Activated naive CD4-positive, alpha-beta T cell treated with anti-CD3 and anti-CD28 coated beads for 36 hours (primary cell): ENCODE measurements at places on chromosomes 2 and 18. TPM values are rescaled to one million over a fixed set of nuclear protein-coding genes. Genes with fewer than 3 reads are reported as not detected.

GRCh38 chr2:127634626-127635379, 11.2 kb upstream of the GPR17 start:
- H3K4me1 ChIP-seq, result peaks cover 68% of the 10 kb centered on the region
- H3K36me3 ChIP-seq, result peaks cover 3% of the 10 kb centered on the region
- DNase-seq, result no peak
- no peak overlapping the region for H3K4me3 ChIP-seq
- H3K27me3 ChIP-seq, result no peaks in the 10 kb centered on the region
- H3K27ac ChIP-seq, result no peak overlapping the region

SETBP1 gene
- 0.74 TPM for total RNA-seq

DNA sequence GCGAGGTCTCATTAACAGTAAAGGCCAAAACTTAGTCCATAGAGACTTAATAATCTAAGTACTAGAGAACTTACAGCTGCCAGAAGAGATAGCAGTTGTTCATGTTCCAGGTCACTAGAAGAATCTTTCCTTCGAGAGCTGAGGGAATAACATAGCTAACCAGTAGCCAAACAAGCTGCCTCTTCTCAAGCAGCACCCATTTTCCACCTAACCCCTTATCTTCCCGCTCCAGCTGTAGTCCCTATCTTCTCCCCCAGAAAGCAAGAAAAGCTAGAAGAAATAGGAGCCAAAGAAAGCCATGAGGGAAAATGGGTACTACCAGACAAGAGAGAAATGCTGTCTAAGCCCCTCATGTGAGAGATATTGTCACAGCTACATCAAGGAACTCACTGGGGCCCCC, 24.0 kb downstream of the SULT1C4 start:
- H3K4me3 ChIP-seq, result no peak overlapping the region
- H3K4me1 ChIP-seq, result no peaks in the 10 kb centered on the region
- DNase-seq, result no peak
- H3K27me3 ChIP-seq, result peaks cover 2% of the 10 kb centered on the region

DNA sequence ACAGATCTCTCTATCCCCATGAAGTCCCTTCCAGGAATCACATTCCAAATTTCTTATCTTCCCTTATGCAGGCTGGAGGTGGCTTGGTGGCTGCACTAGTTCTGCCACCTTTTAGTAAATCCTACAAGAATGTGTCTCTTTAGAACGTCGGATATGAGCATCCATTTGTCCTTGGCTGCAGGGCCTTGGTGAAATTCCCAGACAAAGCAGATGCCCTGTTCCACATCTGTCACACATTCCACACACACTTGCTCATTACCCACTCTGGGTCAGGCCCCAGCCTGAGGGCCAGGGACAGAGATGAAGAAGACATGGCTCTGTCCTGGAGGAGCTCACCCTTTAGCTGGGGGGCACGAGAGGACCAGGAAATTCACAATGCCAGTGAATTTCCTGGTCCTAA, 31.2 kb upstream of the GPR17 start:
- H3K36me3 ChIP-seq, result no peaks in the 10 kb centered on the region
- H3K27ac ChIP-seq, result no peak overlapping the region
- H3K4me3 ChIP-seq, result no peak overlapping the region
- H3K4me1 ChIP-seq, result peaks cover 22% of the 10 kb centered on the region
- no peaks in the 10 kb centered on the region for H3K27me3 ChIP-seq
- DNase-seq, result peak; percentile 1

GRCh38 chr2:234587341-234588053, 90.6 kb upstream of the ARL4C start:
- no peak overlapping the region for H3K27ac ChIP-seq
- H3K4me3 ChIP-seq, result no peak overlapping the region
- H3K4me1 ChIP-seq, result no peaks in the 10 kb centered on the region
- no peaks in the 10 kb centered on the region for H3K36me3 ChIP-seq

GRCh38 chr18:498931-499775, 1.3 kb downstream of the COLEC12 start:
- peaks cover 9% of the 10 kb centered on the region for H3K4me1 ChIP-seq
- H3K4me3 ChIP-seq, result no peak overlapping the region
- no peak for DNase-seq
- no peaks in the 10 kb centered on the region for H3K36me3 ChIP-seq
- H3K27ac ChIP-seq, result no peak overlapping the region

DNA sequence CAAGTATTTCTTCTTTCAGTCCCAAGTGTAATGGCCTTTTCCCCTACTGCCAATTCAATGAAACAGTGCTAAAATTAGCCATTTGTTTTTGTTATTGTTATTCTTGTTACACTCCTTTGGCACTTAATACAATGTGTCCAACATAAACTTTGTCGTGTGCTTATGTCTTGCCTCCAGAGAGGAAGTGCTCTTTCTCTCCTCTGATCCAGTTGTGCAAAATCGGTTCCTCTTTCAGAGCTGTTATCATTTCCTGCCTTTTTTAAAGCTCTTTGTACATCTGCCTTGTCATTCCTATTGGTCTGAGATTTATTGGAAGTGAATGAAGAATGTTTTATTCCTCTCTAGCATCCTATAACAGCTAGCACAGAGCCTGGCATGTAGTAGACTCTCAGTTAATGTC, 623.2 kb upstream of the ID2 start:
- H3K36me3 ChIP-seq, result no peaks in the 10 kb centered on the region
- H3K27me3 ChIP-seq, result no peaks in the 10 kb centered on the region
- H3K27ac ChIP-seq, result no peak overlapping the region
- no peak overlapping the region for H3K4me3 ChIP-seq

- no peaks in the 10 kb centered on the region for H3K36me3 ChIP-seq
- H3K4me3 ChIP-seq, result no peak overlapping the region
- H3K4me1 ChIP-seq, result peaks cover 42% of the 10 kb centered on the region
- no peak overlapping the region for H3K27ac ChIP-seq
- H3K27me3 ChIP-seq, result peaks cover 4% of the 10 kb centered on the region
These were observed 2.2 kb downstream of the ITM2C start for GRCh38 chr2:230866756-230867523.

DNA sequence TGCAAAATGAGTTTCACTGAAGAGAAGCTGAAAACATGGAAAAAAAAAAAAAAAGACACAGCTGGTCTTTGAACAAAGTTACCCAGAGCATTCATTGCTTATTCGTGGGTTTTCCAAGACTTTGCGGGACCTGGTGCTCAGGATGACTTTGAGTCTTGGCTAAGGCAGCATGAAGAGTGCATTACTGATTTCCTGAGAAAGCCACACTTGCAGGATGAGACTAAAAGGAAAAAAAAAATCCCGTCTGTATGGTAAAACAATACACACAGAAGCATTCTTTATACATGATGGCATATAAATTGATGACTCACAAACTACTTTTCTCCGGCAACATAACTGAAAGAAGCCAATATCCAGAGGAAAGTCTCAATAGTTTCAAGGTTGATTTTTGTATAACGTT, 195.4 kb downstream of the SPP2 start:
- no peak overlapping the region for H3K4me3 ChIP-seq
- no peak overlapping the region for H3K27ac ChIP-seq
- no peaks in the 10 kb centered on the region for H3K27me3 ChIP-seq
- no peaks in the 10 kb centered on the region for H3K36me3 ChIP-seq
- H3K4me1 ChIP-seq, result peaks cover 9% of the 10 kb centered on the region

- no peak overlapping the region for H3K27ac ChIP-seq
- H3K4me1 ChIP-seq, result peaks cover 4% of the 10 kb centered on the region
- no peaks in the 10 kb centered on the region for H3K36me3 ChIP-seq
- no peak for DNase-seq
- peaks cover 64% of the 10 kb centered on the region for H3K27me3 ChIP-seq
These were observed 464 bp downstream of the COL4A4 start for GRCh38 chr2:227163485-227163997.

GRCh38 chr2:75432761-75433361, 127.9 kb downstream of the EVA1A start:
- DNase-seq, result no peak
- no peak overlapping the region for H3K27ac ChIP-seq
- no peaks in the 10 kb centered on the region for H3K36me3 ChIP-seq
- no peak overlapping the region for H3K4me3 ChIP-seq

DNA sequence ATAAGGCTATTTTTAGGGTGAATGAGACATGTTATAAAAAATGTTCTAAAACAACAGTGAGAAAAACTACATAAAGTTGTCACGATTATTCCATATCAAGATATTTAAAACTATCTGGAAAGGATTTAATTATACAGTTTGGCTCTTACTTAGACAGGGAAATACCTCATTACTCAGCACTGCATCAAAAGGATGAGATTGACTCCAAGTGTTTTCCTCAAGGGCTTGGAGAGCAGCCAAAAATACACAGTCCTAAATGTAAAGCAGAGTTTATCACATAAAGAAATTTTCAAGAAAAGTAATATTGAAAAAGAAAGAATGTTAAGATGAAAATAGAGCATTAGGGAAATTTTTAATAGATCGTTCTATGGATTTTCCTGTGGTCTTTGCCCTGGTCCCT, 285.5 kb upstream of the NETO1 start:
- DNase-seq, result no peak
- H3K4me1 ChIP-seq, result no peaks in the 10 kb centered on the region
- H3K36me3 ChIP-seq, result no peaks in the 10 kb centered on the region
- no peak overlapping the region for H3K4me3 ChIP-seq

STARD6 gene
- total RNA-seq, result not detected

DNA sequence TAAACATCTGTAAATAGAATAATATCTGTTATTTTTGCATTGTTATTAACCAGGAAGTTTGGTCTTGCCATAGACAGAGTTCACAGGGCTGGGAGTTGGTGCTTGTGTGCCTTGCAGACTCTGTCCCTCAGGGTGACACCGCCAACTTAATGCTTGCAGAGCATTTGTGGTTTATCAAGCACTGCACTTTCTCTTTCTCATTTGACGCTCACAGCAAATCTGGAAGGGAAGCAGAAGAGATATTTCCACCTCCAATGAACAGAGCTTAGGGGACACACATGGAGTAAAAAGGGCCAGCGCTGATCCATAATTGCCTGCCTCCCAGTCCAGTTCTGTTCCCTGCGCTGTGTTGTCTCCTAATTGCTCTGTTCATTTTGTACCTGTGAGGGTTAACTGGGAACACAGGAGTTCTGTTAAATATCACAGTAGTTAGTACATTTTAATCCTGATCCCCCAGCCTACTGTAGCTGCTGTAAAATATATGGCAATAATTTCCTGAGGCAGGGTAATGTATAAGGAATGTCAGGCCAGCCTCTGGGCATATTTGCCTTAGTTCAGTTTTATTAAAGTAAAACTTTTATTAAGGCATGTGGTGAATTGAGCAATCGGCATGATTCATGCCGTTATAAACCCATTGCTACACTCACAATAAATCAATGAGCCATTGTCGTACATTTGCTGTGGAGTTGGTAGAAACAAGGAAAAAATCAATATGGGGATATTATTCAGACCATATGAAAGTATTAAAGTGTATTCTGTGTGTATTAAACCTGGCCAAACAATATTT, 182.5 kb upstream of the OSR1 start:
- no peak overlapping the region for H3K4me3 ChIP-seq
- no peaks in the 10 kb centered on the region for H3K4me1 ChIP-seq
- H3K27ac ChIP-seq, result no peak overlapping the region
- DNase-seq, result no peak

GRCh38 chr18:45039376-45039775, 358.7 kb downstream of the SETBP1 start:
- no peak overlapping the region for H3K4me3 ChIP-seq
- H3K27ac ChIP-seq, result no peak overlapping the region
- no peaks in the 10 kb centered on the region for H3K36me3 ChIP-seq
- no peaks in the 10 kb centered on the region for H3K27me3 ChIP-seq
- DNase-seq, result no peak
- no peaks in the 10 kb centered on the region for H3K4me1 ChIP-seq

GRCh38 chr2:239777219-239777618, 247.9 kb downstream of the NDUFA10 start:
- H3K27me3 ChIP-seq, result no peaks in the 10 kb centered on the region
- no peaks in the 10 kb centered on the region for H3K4me1 ChIP-seq
- no peak for DNase-seq
- no peak overlapping the region for H3K4me3 ChIP-seq
- H3K27ac ChIP-seq, result no peak overlapping the region

GRCh38 chr2:56784046-56784445, 600.3 kb downstream of the CCDC85A start:
- no peak overlapping the region for H3K27ac ChIP-seq
- H3K36me3 ChIP-seq, result no peaks in the 10 kb centered on the region
- H3K27me3 ChIP-seq, result no peaks in the 10 kb centered on the region
- no peak for DNase-seq

DNA sequence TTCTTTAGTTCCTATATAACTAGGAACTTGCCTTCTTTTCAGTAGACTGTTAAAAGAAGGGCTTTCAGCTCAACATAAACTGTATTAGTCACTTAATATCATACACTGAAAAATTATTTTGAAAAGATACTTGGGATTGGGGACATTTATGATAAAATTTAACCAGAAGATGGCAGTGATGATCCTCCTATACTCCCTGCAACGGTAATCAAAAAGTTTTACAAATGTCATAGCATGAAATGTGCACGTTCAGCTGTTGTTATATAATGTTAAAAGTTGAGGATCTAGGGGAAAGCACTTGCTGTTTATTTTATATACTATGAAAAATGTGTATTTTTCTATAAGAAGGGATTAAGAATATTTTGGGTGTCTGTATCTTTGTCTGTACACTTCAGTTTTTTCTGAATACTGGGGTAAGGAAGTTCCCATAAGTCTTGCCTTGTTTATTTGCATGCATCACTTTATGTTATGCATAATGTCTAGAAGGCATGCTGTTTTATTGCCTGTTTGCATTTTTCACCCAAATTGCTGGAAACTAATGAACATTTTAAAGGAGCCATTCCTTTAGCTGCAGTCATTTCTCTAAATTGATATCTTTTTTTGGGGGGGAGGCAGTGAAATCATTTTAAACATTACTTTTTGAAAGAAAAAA, 19.0 kb downstream of the DYNC1I2 start:
- H3K27ac ChIP-seq, result no peak overlapping the region
- no peak overlapping the region for H3K4me3 ChIP-seq
- no peaks in the 10 kb centered on the region for H3K27me3 ChIP-seq
- peaks cover 4% of the 10 kb centered on the region for H3K4me1 ChIP-seq
- DNase-seq, result no peak
- peaks cover 10% of the 10 kb centered on the region for H3K36me3 ChIP-seq

DNA sequence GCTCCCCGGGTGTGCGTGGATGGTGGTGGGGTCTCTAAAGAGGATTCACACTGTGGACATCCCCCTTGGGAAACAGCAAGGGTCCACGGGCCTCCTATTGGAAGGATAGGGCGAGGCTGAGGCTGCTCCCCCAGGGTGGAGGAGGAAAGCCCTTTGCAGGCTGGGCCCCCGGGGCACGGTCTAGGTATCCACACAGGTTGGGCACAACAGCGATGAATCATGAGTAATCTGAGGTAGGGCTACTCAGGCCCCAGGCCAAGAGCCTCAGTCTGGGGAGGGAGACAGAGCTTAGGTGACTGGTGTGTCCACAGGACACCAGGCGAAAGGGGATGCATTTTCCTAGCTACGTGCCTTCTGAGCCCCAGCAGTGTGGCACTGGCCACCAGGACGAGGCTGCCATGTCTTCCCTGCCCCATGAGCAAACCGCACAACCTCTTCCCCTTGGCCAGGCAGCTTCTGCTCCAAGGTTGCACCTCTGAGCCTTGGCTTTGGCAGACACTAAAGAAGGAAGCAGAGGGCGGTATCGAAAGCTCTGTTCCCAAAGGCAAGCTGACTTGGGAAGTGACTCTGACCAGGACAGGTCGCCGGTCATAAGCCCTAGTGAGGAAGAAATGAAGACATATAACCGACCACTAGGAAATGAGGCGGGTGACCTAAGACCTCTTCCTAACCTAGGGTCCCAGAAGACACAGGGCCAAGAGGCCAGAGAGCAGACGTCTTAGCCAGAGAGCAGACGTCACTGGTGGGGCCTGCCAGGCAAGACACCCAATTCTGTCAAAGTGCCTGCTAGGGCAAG, 14.6 kb upstream of the SEMA4C start:
- H3K27ac ChIP-seq, result no peak overlapping the region
- H3K36me3 ChIP-seq, result no peaks in the 10 kb centered on the region
- no peak for DNase-seq

RAB6D gene
- not detected for total RNA-seq
